ENCODE measurements at places on chromosomes 1 and 21. TPM values are rescaled to one million over a fixed set of nuclear protein-coding genes. Genes with fewer than 3 reads are reported as not detected.
A peak's percentile ranks its signal among the peaks of the same experiment; 100 is the strongest.

- no peak for DNase-seq
Measured at GRCh38 chr1:180199018-180199417, 31.0 kb upstream of the LHX4 start.

DNA sequence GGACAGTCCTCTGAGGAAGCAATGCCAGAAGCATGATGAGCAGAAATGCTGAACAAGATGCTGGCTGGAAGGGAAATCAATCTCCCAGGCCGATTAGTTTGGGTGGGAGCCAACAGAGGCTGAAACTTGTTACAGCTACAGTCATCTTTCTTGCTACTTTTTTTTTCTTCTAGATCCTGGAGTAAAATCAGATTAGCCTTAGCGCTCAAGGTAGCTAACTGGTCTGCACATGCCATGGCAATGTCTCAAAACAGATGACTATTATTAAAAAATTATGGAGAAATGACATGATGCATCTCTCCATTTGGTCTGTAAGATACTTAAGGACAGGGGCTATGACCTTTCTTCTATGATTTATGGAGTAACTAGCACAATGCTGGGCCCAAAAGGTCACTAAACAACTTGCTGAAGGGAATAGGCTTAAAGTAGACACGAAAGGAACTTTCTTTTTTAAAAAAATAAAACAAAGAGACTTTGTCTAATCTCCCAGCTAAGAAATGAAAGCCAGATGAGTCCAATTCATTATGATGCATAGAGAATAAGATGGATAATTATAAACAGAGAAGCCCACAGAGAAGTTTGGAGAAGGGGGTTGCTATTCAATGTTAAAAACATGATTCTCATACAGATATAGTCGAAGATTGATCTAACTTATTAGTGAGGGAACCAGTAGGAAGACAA, 42.5 kb downstream of the UTP25 start:
- no peak for DNase-seq

TFF1 gene
- total RNA-seq: 16.2 TPM

PIK3CD gene
- total RNA-seq: 12.9 TPM

BEND5 gene
- total RNA-seq: 4.9 TPM

DNA sequence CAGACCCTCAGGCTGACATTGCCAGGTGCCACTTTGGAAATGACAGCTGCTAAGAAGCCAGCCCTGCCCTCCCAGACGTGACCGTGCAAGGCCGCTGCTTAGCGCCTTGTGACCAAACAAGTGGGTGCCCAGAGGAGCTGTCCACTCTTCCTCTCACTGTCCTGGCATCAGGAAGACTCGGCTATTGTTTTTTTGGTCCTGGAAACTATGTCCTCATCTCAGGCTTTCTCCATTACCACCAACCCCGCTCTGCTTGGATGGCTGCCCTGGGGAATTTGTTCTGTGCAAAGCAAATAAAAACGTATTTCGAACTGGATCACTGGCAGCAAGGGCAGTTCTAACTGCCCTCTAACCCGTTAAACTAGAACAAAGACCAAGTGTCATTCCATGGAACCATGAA, 13.7 kb upstream of the TENT5C start:
- DNase-seq: peak; percentile 82

All from prostate gland (tissue), 2 donors.